WTC11 (cell line): ENCODE measurements at places on chromosomes 11 and 22.
A peak's percentile ranks its signal among the peaks of the same experiment; 100 is the strongest.

DNA sequence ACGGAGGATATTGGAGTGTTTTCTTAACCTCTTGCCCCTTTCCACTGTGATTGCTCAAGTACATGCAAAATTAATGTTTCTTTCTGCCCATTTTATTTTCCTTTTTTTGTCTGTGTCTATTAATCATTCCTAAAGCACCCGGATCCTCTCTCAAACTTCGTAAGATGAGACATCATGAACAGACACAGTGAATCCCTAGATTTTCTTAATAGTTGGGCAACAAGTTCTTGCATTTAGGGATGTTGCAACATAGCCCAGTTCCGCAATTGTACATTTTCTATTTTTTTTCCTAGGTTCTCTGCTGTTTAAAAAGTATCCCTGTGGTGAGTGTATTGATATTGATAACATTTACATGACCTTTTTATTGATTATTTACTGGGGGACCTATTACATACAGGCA lies 2.9 kb downstream of the FAM111A start:
- DNase-seq = no peak

DNA sequence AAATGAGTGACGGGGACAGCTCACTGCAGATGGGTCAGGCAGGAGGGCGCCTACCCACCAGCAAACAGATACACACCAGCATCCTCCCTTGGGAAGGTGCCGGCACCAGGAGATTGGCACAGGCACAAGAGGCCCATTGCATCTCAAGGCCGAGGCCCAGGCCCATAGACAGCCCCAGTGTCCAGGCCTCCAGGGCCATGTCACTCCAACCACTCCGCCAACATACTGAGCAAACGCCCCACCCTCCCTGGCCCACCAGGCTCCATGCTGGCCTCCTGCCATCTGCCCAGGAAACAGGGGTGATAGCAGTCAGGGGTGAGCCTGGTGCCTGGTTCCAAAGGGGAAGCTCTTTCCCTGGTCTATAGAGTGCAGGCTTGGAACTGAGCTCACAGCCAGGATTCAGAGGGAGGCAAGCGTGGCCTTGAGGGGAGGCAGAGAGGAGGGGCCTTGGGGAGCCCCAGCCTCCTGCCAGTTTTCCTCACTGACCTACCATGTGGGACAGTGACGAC lies 34.7 kb downstream of the PISD start:
- no peak for DNase-seq

DNA sequence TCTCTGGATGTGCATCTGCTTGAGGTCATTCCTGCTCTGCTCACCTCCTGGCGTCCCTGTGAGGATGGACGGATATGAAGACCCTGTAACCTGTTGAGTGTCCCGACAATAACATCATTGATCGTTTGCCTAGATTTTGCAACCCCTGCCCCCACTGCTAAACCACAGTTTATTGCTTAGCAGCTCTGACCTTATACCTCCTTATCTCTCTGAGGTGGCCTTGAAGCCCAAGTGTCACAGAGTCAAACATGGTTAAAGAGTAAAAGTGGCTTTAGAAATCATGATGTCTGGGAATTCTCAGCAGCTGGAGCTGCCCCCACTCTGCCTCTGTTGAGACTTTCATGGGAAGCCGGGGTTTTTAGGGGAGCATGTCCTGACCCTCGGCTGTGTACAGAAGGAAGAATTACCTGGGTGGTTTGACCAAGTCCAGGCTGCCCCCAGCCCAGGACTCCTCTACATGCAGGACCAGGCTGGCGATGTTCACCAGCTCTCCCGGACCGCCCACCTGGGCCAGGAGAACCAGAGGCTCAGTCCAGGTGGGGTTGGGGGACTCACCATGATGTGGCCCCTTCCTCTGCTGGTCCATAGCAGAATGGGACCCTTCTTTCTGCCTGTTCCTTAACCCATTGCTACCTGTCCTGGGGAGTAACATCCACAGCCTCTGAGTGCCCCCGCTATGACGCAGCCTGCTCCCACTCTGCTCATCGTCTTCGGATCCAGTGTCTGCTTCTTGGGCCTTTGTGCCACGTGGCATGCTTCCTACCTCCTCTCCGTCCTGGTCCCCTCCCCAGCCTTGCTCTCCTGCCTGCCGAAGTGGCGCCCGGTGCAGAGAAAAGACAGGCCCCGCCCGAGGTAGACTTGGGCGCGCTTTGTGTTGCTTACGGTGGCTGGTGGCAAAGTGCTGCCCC lies 33.4 kb upstream of the FTH1 start:
- DNase-seq = no peak

DNA sequence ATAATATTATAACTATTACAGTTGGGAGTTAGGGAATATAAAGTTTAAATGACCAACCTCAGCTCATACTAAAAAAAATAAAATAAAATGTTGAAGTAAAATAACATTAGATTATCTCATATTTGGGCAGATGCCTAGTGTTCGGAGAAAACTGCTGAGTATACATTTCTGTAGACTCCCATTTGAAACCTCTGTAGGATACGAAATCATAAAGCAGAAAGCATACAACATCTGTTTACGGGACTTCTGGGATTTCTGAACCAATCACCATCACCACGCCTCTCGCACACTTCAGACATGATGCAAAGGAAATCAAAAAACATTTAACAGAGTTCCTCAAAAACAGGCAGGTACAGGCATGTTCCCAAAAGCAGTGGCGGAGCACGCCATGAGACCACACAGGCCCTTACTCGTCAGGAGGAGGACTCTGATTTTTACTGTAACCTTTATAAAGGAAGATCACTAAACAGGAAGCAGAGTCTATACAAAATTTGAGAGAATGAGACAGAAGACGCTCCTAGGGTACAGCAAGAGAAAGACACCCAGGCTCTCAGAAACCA lies 8.6 kb downstream of the ZNF195 start:
- no peak for DNase-seq

DNA sequence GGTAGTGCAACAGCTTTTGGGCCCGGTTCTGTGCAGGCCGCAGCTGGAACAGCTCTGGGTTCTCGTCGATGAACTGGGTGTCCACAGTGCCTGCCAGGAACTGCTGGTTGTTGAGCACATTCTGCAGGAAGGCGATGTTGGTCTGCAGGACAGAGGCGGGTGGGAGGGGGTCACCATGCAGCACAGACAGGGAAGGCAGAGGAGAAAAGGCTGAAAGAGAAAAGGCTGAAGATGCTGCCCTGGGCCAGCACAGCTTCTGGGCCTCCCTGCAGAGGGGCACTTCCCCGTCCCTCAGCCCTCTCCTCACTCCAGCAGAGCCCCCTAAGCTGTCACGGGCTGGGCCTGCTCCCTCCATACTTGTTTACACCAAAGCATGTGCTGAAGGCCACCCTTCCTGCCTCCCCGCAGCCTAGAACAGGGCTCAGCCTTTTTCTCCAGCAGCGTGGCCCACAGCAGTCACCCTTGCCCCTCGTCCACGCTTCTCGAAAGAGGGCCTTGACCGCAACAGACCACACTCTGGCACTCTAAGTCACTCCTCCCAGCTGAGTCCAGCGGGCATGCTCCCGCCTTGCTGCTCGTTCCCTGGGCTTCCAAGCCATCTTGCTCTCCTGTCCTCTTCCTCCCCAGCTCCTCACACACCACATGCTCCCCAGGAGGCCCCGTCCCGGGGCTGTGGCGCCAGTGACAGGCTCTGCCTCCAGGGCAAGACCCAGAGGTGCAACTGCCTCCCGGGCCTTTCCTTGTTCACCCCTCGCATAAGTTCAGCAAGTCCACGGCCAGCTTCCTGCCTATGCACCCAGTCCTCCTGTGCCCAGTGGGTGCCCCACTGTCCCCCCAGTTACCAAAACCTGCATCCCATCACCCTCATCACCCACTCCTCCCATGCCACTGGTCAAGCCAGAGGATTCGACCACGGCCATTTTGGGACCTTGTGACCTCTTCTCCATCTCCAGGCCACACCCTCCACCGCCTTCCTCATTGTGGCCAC lies 3.3 kb upstream of the LRFN4 start:
- no peak for DNase-seq

- no peak for DNase-seq
Measured at GRCh38 chr11:113105592-113105991, 144.4 kb downstream of the NCAM1 start.

GRCh38 chr22:24155627-24156140 lies 25.6 kb upstream of the SUSD2 start:
- DNase-seq = peak; percentile 60

DNA sequence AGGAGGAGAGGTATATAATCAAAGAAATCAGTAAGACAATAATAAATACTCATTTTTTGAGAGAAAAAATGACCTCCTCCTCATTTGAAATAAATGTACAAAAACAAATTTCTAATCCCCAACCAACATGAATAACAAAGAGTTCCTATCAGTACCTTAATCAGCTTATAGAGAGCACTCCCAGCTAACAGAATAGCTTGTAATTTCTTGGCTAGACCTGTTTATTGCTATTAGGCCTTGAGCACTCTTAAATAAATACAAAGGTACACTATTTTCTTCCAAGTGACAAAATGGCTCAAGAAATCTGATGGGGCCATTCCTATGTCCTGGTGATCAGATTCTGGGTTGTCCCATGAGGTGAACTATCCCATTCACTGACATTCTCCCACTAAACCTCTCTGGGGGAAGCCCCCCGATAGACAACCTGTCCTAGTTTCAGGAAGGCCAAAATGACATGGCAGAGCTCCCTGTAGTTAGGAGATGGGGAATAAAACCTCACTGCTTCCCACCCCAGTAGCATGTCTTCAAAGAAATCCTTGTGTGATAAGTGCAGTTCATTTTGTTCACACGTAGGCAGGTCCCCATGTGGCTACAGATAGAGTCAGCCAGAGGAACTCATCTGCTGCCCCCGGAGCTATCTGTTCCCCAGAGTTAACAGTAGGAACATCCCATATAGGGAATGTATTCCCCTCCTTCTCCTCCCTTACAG lies 385.7 kb downstream of the SOX6 start:
- DNase-seq = no peak
